Activated CD4-positive, CD25-positive, alpha-beta regulatory T cell treated with anti-CD3 and anti-CD28 coated beads, Interleukin-2, amount 50 U/mL, for 72 hours (primary cell): ENCODE measurements at places on chromosomes 11 and 22.

DNA sequence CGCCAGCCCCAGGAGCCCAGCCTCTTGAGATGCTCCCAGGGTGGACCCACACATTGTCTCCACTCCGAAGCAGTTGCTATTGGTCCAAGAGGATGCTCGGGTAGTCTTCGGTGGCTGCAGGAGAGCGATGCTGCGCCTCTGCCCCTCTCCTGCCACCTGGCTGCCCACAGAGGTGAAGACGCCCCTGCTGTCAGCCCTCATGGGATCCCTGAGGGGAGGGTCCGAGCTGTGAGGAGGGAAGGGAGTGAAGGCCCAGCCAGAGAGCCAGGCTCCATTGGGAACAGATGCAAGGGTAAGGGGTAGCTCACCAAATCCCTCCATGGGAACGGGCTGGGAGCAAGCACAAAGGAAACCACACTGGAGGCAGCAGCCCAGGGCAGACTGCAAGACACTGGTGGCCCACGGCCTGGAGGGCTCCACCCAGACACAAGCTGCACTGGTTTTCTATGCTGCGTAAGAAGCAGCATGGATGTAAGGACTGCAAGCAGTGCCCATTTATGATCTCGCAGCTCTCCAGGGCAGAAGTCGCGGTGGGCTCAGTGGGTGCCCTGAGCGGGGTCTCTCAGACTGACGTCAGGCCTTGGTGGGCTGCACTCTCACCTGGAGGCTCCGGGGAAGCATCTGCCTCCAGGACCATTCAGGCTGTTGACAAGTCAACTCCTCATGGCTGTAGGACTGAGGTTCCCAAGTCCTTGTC lies 15.7 kb downstream of the TSPAN32 start:
- DNase-seq: no peak

DNA sequence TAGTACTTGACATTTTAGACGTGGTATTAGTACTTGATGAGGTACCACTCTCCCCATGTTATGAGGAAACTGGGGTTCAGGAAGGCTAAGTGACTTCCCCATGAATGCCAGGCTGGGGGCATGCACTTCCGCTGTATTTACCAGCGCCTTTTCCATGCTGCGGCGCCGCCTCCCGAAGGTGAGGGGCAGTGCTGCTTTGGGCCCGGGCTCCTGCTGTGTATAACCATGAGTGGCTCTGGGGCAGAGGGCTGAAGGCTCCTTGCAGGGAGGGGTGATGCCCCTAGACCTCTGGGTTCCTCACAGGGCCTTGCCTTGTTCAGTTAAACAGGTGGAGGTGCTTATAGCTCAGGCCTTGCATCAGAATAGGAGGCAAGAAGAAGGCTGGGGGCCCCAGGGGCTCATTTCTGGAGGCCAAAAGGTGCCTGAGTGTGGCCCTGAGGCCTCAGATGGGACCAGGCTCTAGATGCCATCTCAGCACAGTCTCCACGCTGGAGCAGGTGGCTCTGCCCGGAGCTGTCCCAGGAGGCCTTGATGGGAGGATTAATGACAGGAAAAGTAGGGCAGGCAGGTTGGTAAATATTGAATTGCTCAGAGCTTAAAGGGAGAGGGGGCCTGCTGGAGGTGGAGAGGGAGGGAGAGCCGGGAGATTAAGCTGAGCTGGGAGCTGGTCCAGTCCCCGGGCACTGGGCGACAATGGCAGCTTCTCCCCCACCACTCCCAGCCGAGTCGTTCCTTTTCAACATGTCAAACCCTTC lies 129.6 kb downstream of the CEP164 start:
- no peak for DNase-seq

DNA sequence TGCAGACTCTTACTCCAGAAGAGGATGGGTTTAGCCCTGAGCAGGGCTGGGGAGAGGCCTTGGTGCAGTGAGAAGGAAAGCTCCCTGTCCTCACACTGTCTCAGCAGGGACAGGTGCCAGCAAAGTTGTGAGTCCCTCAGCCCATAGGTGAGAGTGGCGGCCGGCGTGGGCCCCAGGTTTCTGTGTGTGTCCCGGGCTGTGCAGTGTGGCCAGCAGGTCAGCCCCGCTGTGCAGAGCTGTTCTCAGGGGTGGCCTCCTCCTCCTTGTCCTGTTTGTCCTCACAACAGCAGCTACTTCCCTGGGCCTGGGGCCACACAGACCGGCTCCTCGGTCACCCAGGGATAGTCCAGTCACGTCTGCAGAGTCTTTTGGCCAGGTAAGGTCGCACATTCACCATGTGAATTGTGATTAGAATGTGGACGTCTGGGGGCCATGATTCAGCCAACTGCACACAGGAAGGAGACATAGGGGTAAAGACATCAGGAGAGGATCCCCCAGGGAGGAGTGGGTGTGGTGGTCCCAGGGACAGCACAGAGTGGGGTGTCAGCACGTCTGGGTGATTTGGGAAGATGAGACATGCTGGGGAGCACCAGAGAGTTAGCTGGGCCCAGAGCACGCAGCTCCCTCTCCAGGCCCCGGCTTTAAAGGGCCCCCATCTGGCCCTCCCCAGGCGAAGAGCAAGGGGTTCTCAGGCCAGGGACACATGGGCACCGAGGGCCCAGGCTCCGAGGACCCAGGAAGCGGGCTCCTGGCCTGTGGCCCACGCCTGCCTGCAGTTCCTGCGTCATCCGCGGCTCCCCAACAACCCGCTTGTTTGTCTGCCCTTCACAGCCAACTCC lies 81.6 kb downstream of the MYEOV start:
- peak; percentile 23 for DNase-seq

- DNase-seq: no peak
These were observed 52.2 kb upstream of the BLID start for GRCh38 chr11:122168218-122168617.

- DNase-seq: no peak
These were observed 3.3 kb downstream of the A4GALT start for GRCh38 chr22:42717197-42717928.

GRCh38 chr11:118547132-118547531 lies 16.1 kb downstream of the TMEM25 start:
- no peak for DNase-seq

GRCh38 chr11:36818410-36818809 lies 220.4 kb upstream of the RAG2 start:
- no peak for DNase-seq

- no peak for DNase-seq
These were observed 36.7 kb downstream of the SHISAL1 start for GRCh38 chr22:44276041-44276440.

GRCh38 chr22:50671641-50672040 lies 982 bp upstream of the SHANK3 start:
- DNase-seq: no peak

DNA sequence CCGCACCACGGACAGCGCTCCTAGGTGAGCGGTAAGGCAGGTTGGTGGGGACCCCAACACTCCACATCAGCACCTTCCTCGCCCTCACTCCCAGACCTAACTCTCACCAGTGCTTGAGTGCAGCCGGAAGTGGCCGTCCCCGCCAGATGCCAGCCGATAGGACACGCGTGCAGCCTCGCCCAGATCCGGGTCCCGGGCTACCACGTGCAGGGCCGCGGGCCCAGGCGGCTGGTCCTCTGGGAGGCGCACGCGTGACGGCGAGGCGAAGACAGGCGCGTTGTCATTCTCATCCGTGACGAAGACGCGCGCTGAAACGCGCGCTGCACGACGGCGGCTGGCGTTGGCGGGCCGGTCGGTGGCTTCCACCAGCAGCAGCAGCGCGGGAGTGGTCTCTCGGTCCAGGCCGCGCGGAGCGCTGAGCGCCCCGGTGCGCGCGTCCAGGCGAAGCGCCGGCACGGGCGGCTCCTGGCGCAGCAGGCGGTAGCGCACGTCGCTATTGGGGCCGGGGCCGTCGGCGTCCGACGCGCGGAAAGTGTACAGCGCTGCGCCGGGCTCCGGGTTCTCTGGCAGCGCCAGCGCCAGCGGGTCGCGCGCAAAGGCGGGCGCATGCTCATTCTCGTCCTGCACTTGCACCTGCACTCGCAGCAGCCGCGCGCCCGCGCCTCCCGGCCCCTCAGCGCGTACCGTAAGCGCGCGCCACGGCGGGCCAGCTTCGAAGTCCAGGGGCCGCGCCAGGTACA lies 10.8 kb upstream of the TPP1 start:
- DNase-seq: no peak

DNA sequence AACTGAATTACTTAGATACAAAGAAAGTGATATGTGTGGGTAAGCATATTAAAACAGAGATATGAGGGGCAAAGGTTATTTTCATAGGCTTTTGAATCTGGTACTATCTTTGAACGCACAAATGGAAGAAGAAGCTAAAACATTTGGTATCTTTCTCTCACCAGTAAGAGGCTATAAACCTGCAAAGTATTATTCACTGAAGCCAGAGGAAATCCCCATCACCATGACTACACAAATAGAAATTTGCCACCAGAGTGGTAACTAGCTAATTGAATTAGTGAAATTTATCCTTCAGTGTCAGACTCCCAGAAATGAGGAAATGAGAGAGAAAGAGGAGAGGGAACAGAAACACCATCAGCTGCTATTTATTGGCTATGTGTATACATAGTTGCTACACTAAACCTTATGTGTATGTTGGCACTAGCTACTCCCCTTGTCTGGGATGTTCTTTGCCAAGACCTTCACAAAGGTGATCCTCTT lies 503.4 kb downstream of the DLG2 start:
- no peak for DNase-seq

- no peak for DNase-seq
These were observed 28.4 kb upstream of the SYT7 start for GRCh38 chr11:61609000-61609979.

- no peak for DNase-seq
These were observed 49.7 kb downstream of the ADAMTS15 start for GRCh38 chr11:130498181-130498580.

DNA sequence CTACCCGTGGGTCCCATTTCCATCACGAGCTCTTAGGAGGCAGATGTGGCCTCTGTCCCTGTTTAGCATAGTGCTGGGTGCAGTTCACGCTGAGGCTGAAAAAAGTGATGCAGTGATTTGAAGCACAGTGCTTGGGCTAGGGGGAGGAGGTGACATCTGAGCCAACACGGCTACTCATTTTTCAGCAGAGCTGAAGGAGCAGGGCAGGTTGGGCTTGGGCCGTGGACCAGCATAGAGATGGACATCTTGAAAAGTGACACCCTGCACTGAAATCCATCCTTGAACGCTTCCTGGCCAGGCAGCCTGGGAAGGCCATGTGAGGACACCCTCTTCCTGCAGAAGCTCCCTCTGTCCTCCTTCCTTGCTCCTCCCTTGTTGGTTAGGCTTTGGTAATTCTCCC lies 66.4 kb downstream of the ADAMTS15 start:
- DNase-seq: no peak

GRCh38 chr11:5277807-5278382 lies 8.2 kb upstream of the HBE1 start:
- DNase-seq: no peak

GRCh38 chr22:26889802-26890201 lies 232.4 kb downstream of the MIAT start:
- no peak for DNase-seq

DNA sequence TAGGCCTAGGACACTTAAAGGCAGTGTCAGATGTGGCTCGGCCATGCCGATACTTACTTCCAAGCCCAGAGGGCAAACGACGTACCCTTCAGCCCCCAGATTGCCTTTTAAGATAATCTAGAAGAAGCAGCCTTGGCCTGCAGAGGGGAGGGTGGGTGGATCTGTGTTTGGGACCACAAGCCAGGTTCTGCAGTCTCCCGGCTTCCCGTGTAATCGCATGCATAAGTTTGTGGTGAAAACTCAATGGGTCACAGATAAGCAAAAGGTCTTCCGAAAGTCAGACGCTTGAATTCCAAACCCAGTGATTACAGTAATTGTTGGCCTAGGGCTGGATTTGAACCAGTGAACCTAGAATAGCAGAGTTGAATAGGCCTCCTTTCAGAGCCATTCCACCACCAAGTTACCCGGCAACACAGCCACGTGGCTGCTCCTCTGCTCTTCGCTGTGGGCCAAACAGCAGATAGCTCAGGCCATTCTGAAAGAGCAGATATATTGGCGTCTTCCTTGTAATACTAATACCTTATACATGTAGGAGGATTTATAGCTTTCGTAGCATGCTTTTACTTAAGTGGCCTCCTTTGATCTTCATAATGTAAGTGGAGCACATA lies 170.8 kb upstream of the CADM1 start:
- DNase-seq: no peak

DNA sequence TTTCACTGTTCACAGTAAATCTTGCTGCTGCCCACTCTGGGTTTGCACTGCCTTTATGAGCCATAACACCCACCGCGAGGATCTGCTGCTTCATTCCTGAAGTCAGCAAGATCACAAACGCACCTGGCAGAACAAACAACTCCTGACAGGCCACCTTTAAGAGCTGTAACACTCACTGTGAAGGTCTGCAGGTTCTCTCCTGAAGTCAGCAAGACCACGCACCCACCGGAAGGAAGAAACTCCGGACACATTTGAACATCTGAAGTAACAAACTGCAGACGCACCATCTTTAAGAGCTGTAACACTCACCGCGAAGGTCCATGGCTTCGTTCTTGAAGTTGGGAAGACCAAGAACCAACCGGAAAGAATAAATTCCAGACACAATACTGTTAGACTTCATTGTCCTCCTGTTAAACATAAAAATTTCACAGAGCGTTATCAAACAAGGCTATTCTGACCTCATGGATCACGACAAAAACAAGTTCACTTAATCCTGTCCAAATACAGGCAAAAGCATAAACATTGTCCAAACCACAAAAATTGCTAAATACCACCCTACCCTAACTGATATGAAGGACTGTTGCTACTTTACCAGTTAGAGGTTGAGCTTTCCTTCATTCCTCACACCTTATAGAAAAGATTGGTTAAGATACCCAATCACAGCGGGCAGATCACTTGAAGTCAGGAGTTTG lies 3.0 kb upstream of the CCDC117 start:
- no peak for DNase-seq

GRCh38 chr11:106642331-106642730 lies 375.9 kb downstream of the GUCY1A2 start:
- no peak for DNase-seq

- DNase-seq: no peak
These were observed 31.8 kb downstream of the SLCO2B1 start for GRCh38 chr11:75182664-75183063.

- no peak for DNase-seq
These were observed 28.2 kb downstream of the TBX1 start for GRCh38 chr22:19788661-19789225.

- DNase-seq: peak; percentile 88
These were observed 28.9 kb downstream of the MFNG start for GRCh38 chr22:37457093-37457893.

GRCh38 chr11:29432719-29433325 lies 584.0 kb downstream of the KCNA4 start:
- no peak for DNase-seq

- no peak for DNase-seq
These were observed 188.9 kb downstream of the ST3GAL4 start for GRCh38 chr11:126544108-126545056.
